ENCODE measurements at places on chromosomes 1 and 21. TPM values are rescaled to one million over a fixed set of nuclear protein-coding genes. Genes with fewer than 3 reads are reported as not detected.

DNA sequence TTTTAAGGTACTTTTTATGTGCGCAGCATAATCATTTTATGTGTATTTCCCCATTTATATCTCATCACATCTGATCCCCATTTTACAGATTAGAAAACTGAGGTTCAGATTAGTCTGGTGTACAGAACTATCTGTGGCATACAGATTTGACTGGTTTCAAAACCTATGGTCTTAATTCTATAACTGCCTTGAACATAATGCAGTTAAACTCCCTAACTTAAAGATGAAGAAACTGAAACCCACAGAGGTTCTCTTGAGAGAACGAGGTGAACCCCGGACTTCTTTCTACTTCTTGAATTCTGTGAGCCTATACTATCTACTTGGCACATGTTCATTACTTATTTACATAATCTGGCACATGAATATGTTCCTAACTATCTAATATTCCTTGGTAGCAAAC, 479.1 kb downstream of the AGBL4 start:
- DNase-seq = no peak

GRCh38 chr1:3012456-3013291, 8.6 kb upstream of the ACTRT2 start:
- DNase-seq = peak; percentile 47

DNA sequence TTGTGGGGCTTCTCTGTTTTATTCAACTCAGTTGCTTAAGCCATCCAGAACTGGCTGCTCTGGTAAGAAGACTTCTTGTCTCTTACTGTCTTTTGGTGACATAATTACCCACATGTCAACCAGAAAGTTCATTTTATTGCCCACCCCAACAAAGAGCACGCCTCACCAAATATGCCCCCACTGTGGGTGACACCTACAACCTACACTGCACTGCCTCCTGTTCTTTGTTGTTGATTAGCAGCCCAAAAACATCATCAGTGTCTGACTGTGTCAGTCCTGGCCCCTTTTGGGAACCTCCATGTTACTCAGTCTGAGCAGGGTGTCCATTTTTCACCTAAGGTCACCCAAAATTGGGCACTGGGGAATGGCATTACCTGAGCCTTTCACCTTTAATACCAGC, 49.3 kb downstream of the ZNF678 start:
- DNase-seq = no peak

GRCh38 chr1:232382671-232383070, 247.3 kb downstream of the SIPA1L2 start:
- DNase-seq = no peak

GRCh38 chr1:200894712-200895442, at the start of gene INAVA:
INAVA (plus strand) TSS chr1:200894900; CDS start chr1:200898401, 3,501 bp downstream.
- DNase-seq = no peak

DNA sequence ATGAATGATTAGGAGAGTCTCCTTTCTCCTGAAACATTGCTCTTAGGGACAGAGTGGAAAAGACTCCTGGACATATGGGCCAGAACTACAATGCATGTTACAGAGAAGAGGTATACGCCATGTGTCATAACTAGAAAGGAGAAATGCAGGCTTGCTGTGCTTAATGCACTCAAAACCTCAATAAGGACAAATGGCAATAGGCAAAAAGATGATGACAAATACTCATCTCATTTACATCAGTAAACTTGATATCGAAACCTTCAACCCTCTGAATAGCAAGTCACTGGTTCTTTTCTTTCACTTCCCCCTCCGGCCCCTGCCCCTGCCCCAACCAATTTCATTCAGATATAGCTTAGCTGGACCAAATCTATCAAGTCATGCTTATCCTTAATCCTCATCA, 1.9 kb upstream of the GPR88 start:
- DNase-seq = no peak

- DNase-seq = no peak
These were observed 10.1 kb downstream of the CADM3 start for GRCh38 chr1:159181328-159182024.

DNA sequence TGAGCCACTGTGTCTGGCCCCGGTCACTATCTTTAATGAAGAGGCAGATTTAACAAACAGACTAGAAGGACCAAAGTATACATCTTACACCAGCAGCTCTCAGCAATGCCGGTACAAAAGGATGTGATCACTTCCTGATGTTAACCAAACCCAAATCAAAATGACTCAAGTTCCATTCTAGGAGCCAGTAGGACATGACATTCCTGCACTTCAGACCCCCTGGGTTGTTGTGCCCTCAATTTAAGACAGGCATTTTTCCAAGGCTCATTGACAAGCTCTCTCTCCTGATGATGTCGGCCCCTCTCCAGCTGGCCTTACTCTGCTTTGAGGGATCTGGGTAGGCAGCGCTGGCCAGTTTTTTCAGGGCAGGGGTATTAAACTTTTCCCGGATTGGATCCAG, 35.1 kb downstream of the YARS1 start:
- DNase-seq = no peak

DNA sequence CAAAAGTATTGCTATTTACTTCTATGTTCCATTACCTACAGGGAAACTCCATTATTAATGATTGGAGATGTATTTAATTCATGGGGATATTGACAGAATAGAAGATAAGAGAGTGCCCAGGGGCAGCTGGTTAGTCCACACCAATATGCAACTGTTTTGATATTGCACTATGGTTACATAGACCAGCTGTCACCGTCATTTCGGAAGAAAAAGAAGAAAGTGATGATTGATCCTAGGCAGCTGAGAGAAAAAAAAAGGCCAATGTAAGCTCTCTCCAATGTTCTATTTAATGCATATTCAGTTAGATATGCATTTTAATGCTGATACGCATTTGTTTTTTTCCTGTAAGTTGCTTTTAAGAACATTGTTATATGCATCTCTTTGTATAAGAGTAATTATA, 1367.2 kb downstream of the KCNT2 start:
- no peak for DNase-seq

GRCh38 chr1:154726896-154727753, 119.1 kb upstream of the ADAR start:
- no peak for DNase-seq

DNA sequence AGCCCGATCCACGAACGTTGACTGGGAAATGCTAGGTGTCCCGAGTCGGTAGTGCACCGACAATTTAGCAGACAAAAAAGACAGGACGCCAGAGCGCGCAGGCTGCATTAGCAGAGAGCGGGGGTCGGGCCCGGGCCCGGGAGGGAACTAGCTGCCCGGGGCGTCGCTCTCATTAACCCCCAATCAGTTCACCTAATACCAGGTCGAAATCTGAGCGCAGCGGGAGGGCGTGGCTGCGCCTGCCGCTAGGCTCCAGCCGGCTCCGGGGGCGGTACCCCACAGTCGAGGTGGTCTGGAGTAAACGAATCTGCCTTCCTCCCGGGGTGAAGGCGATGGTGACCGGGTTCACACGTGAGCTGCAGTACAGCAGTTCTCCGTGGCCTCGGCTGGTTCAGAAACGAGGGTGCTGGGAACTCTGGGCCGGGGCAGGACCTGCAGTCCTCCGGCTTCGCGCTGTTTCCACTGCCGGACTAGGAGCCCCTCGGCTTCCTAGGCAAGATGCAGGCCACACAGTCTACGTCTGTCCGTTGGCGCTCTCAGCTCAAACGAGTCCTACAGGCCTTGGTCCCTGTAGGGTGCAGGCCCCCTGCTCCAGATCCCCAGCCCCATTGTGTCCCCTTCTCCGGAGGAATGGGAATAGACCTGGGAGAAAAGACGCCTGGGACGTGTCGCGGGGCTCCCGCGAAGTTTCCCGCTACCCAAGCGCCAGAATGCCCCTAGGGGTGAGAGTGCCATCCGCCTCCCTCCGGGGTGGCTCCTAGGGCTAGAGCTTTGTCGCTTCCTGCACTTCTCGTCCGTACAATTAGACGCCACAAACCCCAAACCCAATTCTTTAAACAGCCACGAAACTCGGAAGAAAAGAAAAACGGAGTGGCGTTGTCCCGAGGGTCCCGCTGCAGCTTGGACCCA, 2.0 kb downstream of the GFI1 start:
- DNase-seq = peak; percentile 65

DNA sequence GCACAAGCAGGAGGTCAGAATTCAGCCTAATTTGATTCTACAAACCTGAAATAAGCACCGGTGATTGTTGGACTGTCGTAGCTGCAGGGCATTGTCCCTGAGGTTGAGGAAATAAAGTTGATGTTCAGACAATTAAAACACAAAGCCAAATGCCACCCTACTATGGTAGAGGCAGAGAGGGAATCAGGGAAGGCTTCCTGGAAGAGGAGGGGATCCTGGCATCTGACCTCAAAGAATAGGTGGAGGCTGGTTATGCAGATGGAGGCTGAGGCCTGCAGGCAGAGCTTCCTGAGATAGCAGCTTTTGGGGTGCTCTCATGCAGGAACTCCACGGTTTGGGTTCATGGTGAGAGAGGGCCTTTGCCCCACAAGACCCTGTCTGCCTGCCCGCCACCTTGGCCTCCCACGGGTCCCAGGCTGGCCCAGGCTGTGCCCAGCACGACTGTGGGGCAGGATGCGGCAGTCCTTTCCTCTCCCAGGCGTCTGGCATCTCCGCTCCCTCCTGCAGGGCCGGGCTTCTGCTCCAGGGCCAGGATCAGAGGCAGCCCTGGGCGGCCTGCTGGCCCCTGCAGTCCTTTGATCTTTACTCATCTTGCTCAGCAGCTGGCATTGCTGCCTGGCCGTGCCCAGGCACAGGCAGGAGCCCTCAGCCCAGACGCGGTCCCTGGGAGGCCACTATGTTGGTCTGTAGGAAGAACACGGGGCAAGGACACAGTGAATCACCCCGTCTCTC, 134.1 kb upstream of the VAMP3 start:
- DNase-seq = no peak

GRCh38 chr1:59296358-59297256, at the start of gene FGGY:
FGGY (plus strand) TSS chr1:59297094; CDS start chr1:59321550, 24,456 bp downstream.
- DNase-seq = peak; percentile 87

DNA sequence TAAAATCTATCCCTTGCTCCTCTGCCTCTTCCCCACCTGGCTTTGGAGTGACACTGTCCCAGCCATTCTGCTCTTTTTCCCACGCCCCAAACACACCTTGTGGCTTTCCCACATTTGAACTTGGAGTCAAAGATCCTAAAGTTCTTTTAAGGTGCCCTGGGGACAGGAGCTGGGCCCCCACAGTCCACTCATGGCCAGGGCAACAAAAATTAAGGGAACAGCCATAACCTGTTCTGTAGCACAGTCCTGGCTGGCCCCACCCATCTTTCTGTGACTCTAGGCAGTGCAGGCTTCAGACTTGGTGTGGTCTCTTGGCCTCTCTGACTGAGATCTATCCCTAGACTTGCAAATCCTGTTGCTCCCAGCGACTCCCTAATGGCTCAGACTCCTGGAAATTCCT, 143.0 kb upstream of the MAGI3 start:
- no peak for DNase-seq

- DNase-seq = peak; percentile 57
These were observed 18.6 kb downstream of the CD247 start for GRCh38 chr1:167499664-167500101.

DNA sequence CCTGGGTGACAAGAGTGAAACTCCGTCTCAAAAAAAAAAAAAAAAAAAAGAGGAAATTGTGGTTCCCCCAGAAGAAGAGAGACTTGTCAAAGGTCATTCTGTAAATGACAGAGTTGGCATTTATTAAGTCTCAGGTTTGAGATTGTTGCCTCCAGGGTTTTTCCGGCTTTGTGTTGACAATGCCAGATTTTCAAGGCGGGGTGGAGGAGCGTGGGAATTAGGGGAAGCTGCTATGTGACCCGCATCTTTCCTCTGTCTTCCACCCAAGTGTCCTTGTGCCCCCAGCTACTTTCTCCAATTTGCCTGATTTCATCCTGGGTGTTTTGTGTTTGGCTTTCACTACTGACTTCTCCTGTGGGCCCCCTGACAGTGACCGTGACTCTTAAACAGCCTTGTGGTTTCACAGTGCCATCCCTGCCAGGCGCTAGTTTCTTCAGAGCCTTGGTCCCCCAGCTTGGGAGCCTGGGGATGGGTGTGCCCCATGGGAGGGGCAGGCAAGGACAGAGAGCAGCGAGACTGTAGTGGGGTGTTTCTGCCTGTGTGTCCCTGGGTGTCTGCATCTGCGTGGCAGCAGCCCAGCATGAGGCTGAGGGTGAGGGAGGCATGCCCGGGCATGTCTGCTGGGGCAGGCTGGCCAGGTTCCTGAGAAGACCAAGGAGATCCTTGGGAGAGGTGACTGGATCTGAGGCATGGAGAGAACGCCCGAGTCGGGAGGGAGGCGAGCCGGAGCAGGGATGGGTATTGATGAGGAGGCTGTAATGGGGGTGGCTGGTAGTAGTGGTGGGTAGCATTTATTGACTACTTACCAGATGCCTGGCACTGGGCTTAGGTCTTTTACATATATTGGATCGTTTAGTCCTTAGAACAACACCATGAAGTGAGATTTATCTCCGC, 46.3 kb downstream of the IER5 start:
- DNase-seq = peak; percentile 26

- DNase-seq = no peak
These were observed 74.4 kb downstream of the EPS15 start for GRCh38 chr1:51444534-51445192.

DNA sequence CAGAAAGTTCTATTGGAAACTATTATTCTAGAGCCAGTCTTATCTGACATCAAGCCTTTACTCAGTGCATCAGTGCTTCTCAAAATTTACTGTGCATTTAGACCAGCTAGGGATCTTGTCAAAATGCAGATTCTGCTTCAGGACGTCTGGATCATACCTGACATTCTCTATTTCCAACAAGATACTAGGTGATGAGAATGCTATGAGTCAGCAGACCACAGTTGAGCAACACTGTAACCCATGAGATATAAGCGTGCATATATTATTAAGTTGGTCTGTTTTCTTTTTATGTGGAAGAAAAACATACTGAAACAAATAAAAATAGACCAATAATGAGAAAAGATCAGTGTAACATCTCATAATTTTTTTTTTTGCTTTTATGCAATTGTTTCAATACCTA, 40.4 kb upstream of the KCNH1 start:
- no peak for DNase-seq

DNA sequence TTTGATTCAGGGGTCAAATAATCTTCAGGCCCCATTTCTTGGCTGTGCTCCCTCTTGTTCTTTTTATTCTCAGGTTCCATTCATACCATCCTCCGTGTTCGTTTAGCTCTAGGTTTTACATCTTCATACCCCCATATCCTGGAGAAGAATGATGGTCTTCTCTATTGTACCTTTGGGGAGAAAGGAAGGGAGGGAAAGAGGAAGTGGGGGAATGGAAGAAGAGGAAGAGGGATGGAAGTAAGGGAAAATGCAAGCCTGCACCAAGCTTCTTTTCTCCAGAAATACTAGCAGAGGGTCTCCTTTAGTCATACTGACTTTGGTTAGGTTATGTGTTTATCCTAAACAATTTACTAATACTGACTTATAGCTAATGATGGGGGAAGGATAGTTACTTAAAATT, 52.4 kb downstream of the FNBP1L start:
- DNase-seq = no peak

- no peak for DNase-seq
These were observed 44.0 kb upstream of the FMO2 start for GRCh38 chr1:171140956-171141687.

WNT9A gene
- 0.32 TPM for total RNA-seq

PRAMEF6 gene
- total RNA-seq = not detected

MAN1C1 gene
- 28.9 TPM for total RNA-seq

NPHS2 gene
- total RNA-seq = not detected

RABGGTB gene
- 81.2 TPM for total RNA-seq

SNIP1 gene
- 27.0 TPM for total RNA-seq

TRIM58 gene
- total RNA-seq = 0.69 TPM

LCE1C gene
- not detected for total RNA-seq

KCNA10 gene
- not detected for total RNA-seq

OR2AK2 gene
- not detected for total RNA-seq
